Ammon's horn (tissue), 1 donor: ENCODE measurements at places on chromosomes 11 and 22.

GRCh38 chr22:22903355-22903777, 15.8 kb downstream of the IGLL5 start:
- no peak for DNase-seq

DNA sequence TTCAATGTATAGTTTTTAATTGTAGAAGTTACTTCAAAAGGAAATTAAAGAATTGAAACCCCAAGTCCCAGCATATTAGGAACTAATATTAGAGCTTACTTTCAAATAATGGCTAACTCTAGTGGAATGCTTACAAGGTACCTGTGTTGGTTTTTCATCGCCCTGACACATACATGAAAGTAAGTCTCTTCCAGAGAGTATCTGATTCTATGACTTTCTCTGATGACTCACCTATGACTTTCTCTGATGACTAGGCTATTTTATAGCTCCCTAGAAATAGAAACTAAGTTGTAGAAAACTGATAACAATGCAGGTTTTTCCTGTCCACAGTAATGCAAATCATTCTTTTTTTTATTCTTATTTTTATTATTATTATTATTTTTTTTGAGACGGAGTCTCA, 33.6 kb upstream of the MMP7 start:
- no peak for DNase-seq

DNA sequence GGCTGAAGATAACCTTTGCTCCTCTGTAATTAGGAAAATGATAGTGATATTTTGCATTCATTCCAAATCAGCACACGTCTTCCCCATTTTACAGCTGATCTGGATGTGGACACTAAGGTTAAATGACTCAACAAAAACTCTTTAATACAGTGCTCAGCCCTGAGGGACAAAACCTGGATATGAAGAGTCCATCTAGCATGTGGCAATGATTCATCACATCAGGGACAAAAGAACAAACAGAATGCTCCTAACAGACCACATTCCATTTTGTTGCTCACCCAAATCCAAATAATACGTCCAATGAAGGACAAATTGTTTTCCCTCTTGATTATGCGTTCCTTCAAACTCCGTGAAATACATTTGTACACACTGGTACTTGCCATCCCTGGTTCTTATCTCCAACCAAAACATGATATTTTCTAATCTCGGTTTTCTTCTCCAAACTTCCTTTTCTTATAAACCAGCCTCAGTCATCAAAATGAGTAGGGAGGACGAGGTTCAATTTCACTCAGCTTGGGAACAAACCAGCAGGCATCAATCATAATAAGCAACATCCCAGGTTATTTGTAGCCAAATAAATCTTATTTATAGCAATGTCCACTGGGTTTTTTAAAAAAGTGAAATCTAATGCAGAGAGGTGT, 53.7 kb upstream of the MTMR2 start:
- no peak for DNase-seq

DNA sequence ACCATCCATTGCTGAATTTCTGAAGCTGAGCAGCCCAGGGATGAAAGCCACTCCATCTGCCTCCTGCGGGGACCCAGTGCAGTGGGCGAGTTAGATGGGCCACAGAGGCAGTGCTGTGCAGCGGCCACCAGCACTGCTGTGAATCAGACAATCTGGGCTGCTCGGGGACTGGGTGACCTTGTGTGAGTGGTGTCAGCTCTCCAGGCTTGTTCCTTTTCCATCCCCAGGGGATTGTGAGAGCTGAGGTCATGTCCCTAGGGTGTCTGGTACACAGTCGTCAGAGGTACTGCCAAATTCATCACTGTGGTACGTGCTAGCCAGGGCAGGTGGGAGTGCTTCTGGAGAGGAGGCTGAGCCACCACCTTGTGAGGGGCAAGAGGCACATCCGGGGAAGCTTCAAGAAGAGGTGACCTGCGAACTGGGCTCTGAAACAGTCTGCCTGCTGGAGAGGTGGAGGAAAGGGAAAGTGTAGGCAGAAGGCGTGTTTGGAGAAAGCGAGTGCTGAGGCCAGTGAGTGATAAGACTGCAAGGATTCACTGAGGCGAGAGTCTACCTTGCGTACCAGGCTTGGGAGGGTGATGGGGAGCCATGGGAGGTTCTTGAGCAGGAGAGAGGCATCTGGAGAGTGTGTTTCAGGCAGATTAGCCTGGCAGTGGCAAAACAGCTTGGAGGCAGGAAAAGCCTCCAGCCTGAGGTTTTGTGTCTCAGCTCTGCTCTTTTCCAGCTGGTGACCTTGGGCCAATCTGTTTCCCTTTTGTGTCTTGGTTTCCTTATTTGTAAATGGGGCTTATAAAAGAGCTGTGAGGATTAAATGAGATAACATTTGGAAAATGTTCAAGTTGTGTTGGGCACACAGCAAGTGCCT, 22.7 kb downstream of the CACNA1I start:
- DNase-seq = no peak

GRCh38 chr11:74671520-74672196, 59.6 kb downstream of the CHRDL2 start:
- DNase-seq = no peak
